Activated CD4-positive, alpha-beta T cell treated with anti-CD3 and anti-CD28 coated beads for 36 hours (primary cell): ENCODE measurements at places on chromosomes 7 and 10. TPM values are rescaled to one million over a fixed set of nuclear protein-coding genes. Genes with fewer than 3 reads are reported as not detected.

GRCh38 chr10:130495891-130496636 lies 359.9 kb downstream of the GLRX3 start:
- H3K27ac ChIP-seq: no peak overlapping the region
- no peaks in the 10 kb centered on the region for H3K4me1 ChIP-seq
- no peaks in the 10 kb centered on the region for H3K36me3 ChIP-seq
- DNase-seq: no peak
- H3K4me3 ChIP-seq: no peak overlapping the region
- H3K27me3 ChIP-seq: no peaks in the 10 kb centered on the region

DNA sequence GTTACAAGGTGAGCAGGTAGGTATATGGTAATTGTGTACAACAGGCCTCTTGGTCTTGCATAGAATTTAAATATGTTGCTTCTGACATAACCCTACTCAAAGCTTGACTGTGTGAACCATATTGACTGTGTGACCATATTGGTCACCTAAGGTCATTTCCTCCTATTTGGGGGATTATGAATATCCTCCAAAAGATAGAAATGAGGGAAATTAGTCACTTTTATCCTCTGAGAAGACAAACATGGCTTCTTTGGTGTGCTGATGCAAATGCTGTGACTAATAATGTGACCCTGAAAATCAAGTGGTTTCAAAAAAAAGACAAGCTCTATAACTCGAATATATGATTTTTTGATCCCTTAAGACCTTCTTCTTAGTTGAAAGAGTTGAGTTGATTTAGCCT lies 27.9 kb downstream of the IFIT5 start:
- H3K27me3 ChIP-seq: peaks cover 7% of the 10 kb centered on the region
- H3K4me1 ChIP-seq: no peaks in the 10 kb centered on the region
- no peaks in the 10 kb centered on the region for H3K36me3 ChIP-seq
- no peak for DNase-seq
- no peak overlapping the region for H3K27ac ChIP-seq
- H3K4me3 ChIP-seq: no peak overlapping the region

The PLEKHS1 gene
- 0.07 TPM for total RNA-seq

DNA sequence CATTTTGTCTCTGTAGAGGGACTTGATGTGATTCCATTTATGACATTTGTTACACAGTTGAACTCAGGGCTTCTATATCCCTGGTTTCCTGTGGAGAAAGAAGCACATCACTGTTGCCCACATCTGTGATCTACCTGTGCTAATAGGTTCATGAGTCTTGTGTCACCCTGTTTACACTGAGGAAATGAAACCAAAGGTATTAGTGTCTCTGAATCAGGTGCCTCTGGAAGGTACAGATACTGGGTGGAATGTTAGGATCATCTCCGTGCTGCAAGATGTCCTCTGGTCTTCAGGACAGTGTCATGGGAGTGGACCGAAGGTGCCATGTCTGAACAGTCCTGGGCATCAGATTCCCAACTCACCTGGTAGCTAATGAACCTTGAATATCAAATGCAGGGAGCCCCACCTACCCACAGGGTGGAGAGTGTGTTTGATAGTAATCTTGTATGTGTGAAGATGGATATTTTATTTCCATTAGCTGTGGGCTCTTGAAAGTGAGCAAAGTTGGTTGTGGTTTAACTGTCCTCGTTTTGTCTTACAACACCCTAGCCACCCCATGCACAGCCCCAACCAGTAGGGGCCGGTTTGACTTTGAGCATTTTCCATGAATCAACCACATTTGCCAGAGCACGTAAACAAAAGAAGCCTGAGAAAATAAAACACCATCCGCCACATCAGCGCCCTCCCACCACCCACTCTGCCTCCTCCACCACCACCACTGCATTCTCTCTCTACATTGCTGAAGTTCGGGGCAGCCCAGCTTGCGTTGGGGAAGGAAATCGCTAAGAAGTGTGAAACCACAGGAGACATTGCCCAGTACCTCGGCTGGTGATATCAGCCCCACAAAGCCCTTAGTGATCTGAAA lies 40.7 kb downstream of the TARP start:
- H3K36me3 ChIP-seq: peaks cover 4% of the 10 kb centered on the region
- H3K4me3 ChIP-seq: peak overlapping the region; percentile 50
- peak overlapping the region; percentile 71 for H3K27ac ChIP-seq
- peaks cover 39% of the 10 kb centered on the region for H3K4me1 ChIP-seq

DNA sequence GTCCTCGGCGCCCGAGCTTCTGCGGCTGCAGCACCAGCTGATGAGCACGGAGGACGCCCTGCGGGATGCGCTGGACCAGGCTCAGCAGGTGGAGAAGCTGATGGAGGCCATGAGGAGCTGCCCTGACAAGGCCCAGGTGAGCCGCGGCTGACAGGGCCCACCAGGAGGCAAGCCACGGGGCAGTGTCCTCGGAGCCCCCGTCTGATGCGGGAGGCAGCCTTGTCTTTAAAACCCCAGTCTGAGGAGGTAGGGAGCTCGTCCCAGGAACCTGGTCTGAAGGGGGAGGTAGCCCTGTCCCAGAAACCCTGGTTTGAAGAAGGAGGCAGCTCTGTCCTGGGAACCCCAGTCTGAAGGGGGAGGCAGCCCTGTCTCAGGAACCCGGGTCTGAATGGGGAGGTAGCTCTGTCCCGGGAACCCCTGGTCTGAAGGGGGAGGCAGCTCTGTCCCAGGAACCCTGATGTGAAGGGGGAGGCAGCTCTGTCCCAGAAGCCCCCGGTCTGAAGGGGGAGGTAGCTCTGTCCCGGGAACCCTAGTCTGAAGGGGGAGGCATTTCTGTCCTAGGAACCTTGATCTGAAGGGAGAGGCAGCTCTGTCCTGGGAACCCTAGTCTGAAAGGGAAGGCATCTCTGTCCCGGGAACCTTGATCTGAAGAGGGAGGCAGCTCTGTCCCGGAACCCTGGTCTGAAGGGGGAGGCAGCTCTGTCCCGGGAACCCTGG lies 53.1 kb upstream of the GTF2IRD1 start:
- no peaks in the 10 kb centered on the region for H3K4me1 ChIP-seq
- no peaks in the 10 kb centered on the region for H3K27me3 ChIP-seq
- no peaks in the 10 kb centered on the region for H3K36me3 ChIP-seq
- H3K4me3 ChIP-seq: no peak overlapping the region
- H3K27ac ChIP-seq: no peak overlapping the region
- DNase-seq: no peak

The CNOT4 gene
- 22.6 TPM for total RNA-seq

DNA sequence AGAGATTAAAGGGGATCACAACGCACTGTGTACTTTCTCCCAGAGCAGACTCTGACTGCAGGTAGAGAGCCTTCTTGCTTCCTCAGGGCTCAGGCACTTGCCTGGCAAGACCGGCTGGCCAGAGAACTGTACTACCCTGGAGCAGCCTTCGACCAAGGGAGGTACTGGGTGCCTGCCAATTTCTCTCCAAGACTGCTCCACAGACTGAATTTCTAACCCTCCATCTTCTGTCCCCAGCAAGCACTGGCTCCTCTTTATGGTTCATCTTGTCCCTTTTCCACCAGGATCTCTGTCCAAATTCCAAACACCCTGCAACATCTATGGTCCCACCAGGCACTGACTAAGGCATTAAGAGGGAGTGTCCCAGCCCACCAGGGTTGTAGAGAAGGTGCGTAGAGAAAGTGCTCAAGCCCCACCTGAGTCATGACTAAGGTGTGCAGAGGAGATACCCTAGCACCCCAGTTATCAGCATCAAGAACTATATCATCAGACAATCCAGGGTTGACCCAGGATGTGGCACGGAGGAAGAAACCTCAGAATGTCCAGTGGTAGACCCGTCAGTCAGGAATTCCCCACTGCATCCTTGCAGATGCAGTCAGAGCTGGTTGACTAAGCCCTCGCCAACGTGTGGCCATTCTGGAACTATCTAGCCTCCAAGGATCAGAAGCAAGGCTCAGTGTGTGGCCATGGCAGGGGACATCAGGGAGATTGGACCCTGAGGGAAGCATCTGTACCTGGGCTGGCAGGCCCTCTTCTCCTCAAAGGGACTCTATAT lies 60.9 kb upstream of the CAMK2B start:
- H3K27me3 ChIP-seq: no peaks in the 10 kb centered on the region
- H3K4me1 ChIP-seq: no peaks in the 10 kb centered on the region
- H3K27ac ChIP-seq: no peak overlapping the region
- no peak overlapping the region for H3K4me3 ChIP-seq
- DNase-seq: no peak

DNA sequence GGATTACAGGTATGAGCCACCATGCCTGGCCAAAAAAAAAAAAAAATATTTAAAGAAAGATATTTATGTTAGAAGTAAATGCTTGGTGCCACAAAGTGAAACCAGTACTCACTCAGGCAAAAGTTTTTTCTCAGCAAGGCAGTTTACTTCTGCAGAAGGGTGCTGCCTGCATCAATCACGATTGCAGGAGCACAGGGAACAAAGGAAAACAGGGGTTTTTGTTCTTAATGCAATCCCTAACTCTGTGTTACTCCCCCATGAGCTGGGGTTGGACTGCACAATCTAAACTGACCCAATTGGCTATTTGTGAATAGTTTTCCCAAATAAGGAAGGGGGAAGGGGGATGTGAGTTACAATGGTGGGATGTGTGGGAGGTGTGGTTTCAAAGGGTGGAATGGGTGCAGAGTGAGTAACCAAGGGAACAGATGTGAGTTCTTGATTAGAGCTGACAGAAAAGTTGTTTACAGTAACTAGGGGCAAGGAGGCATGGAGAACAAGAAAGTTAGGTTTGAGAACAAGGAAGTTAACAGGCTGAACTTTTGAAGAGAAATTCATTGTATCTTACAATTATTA lies 255.4 kb downstream of the TYW1 start:
- no peak for DNase-seq
- no peaks in the 10 kb centered on the region for H3K27me3 ChIP-seq
- H3K27ac ChIP-seq: no peak overlapping the region
- H3K36me3 ChIP-seq: peaks cover 21% of the 10 kb centered on the region
- H3K4me3 ChIP-seq: no peak overlapping the region
- H3K4me1 ChIP-seq: peaks cover 3% of the 10 kb centered on the region

- H3K4me3 ChIP-seq: peak overlapping the region; percentile 99
- peaks cover 80% of the 10 kb centered on the region for H3K36me3 ChIP-seq
- DNase-seq: peak; percentile 72
- H3K4me1 ChIP-seq: peaks cover 63% of the 10 kb centered on the region
- H3K27ac ChIP-seq: peak overlapping the region; percentile 99
Observed at GRCh38 chr7:44981035-44981706, 2.4 kb upstream of the MYO1G start.

The C1GALT1 gene
- 37.1 TPM for total RNA-seq

DNA sequence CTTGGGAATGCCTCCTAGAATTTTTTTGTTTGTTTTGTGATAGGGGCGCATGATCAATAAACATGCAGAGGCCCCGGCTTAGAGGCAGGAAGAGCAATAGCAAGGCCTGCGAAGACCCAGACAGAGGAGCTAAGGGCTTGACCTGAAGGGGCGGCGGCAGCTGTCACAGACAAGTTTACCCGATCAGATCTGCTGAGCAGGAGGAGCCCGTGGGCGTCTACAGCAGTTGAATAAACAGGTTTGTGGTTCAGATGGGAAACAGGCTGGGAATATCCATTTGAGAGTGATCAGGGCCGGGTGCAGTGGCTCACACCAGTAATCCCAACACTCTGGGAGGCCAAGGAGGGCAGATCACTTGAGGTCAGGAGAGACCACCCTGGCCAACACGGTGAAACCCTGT lies 126.0 kb upstream of the CALN1 start:
- H3K27me3 ChIP-seq: no peaks in the 10 kb centered on the region
- no peak for DNase-seq
- H3K4me1 ChIP-seq: no peaks in the 10 kb centered on the region
- no peak overlapping the region for H3K4me3 ChIP-seq
- H3K27ac ChIP-seq: no peak overlapping the region

DNA sequence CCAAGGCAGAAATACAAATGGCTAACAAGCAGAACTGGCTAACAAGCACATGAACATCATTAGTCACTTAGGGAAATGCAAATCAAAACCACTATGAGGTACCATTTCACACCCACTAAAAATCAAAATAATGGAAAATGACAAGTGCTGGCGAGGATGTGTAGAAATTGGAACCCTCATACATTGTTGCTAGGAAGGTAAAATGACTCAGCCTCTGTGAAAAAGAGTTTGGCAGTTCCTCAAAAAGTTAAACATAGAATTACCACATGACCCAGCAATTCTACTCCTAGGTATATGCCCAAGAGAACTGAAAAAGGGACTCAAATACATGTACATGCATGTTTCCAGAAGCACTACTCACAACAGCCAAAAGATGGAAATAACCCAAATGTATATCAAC lies 52.8 kb upstream of the ANAPC16 start:
- peak; percentile 25 for DNase-seq
- peaks cover 33% of the 10 kb centered on the region for H3K36me3 ChIP-seq
- H3K4me3 ChIP-seq: no peak overlapping the region

The CARD11 gene
- total RNA-seq: 118 TPM

DNA sequence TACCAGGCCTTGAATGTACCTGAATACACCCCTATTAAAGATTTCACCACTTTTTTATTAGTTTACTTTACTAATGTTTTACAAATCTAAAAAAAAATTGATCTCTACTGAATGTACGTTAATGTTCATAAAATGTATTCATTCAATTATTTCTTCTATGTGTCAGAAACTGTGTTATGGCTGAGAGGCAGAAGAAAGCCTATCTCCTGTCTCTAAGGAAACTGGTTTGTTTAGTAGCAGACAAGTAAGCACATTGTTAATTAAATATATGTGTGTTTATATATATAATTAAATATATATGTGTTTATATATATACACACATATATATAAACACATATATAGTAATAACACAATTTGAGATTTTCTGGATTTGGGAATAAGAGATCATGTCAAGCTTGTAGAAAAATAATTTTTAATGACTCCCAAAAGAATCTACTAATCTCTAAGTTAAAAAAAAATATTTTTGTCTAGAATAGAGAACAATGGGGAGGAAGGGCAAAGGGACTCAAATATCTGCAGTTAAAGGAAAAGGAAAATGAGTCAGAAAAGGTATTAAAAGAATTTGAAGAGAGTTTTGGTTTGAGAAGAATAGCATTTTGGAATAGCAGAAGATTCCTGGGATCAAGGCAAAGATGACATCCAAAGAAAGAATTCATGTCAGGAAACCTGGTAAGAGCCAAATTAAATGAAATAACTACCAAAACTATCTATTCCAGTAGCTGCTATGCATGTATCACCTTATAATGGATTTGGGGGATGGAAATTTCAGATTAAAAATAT lies 92.1 kb downstream of the CH25H start:
- DNase-seq: no peak
- H3K4me3 ChIP-seq: no peak overlapping the region
- H3K27ac ChIP-seq: no peak overlapping the region
- no peaks in the 10 kb centered on the region for H3K4me1 ChIP-seq
- no peaks in the 10 kb centered on the region for H3K36me3 ChIP-seq

- no peaks in the 10 kb centered on the region for H3K4me1 ChIP-seq
- H3K27me3 ChIP-seq: peaks cover 2% of the 10 kb centered on the region
- H3K27ac ChIP-seq: no peak overlapping the region
- H3K36me3 ChIP-seq: peaks cover 2% of the 10 kb centered on the region
- H3K4me3 ChIP-seq: no peak overlapping the region
Observed at GRCh38 chr7:144854839-144855424, 19.1 kb upstream of the TPK1 start.

GRCh38 chr10:44860811-44861736 lies 50.1 kb upstream of the TMEM72 start:
- H3K27ac ChIP-seq: no peak overlapping the region
- no peak overlapping the region for H3K4me3 ChIP-seq
- peaks cover 31% of the 10 kb centered on the region for H3K27me3 ChIP-seq
